ENCODE measurements at places on chromosomes 5 and 9.

DNA sequence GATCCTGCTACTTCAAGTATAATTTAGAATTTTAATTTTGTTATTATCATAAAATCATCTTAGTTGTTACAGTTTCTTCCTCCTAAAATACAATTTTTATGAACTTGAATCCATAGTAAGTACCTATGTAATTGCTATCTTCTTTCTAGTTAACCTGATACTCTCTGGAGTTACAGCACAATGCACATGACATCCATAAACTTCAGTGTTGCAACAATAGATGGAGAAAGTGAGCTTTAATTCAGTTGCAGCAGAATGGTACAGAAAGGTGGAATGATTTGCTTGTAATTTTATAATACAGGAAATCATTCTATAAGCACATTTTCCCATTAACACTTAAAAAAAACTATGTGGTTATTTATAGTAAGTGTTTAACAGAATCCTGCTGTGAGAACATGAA is 372.0 kb downstream of the CDH9 start:
- no peak for DNase-seq

DNA sequence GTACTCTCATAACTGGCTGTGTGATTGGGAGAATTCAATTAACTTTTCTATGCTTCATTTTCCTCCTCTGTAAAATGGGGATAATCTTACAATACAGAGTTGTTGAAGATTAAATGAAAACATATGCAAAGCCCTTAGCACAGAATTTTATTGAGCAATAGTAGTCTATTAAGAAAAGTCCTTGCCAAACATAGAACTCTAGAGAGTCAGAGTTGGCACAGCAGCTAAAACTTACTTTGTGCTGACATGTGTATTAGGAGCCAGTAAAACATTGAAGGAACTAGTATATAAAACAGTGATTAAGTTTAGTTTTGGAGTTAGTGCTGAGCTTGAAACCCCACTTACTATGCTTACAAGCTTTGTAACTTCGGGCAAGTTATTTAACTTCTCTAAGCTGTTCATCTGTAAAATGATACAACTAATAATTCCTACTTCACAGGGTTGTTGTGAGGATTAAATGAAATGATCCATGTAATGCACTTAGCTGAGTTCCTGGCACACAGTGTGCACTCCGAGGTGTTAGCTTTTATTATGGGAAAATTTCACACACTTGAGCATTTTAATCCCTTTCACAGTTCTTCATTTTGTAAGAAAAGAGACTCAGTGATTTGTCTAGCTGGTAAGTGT is 20.0 kb upstream of the GRIN3A start:
- no peak for DNase-seq

DNA sequence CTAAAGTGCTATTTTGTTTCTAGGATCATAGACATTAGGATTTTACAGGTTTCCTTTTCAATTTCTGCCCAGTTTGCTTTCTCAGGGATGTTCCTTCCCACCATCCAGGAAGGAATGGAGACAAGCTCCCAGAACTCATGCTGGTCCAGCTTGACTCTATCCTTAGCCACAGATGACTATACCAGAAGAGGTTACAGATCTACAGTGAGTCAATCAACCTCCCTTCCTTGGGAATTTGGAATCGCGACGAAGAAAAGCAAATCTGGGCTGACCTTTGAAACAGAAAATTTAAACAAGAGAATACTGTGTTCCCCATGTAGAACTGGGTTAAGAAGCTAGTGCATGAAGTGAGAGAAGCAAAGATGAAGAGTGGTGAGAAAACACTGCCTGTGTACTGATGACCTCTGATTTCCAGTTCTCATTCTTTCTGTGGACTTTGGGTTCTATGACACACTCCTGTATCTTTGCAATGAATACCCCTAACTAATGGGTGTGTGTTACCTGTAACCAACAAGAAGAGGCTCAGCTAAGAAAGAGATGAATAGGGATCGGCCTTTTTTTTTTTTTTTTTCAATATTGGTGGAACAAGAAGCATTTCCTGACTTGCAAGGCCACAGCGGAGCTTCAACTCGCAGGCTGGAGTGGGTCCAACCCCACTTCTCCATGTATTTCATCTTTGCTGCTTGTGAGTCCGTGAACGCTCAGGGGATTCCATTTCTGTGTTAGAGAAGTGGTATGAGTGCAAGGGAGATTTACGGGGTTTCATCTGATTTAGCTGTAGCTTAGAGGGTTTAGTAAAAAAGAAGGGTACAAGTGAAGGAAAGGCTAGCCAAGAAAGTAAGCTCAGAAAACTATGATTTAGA is 563.9 kb upstream of the CLINT1 start:
- no peak for DNase-seq

DNA sequence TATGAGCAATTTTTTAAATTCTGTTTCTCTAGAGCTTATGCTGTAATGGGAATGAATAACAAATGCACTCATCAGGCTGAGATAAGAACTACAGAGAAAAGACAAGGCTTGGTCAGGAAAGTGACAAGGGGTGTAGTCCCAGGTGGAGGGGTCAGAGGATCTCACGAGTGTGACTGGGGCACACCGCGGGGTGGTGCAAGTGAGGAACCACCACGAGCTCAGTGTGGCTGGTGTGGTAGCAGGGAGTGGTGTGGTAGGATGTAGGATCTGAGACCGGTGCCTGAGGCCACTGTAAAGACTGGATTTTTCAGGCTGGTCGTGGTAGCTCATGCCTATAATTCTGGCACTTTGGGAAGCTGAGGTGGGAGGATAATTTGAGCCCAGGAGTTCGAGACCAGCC is 9.0 kb downstream of the ANXA6 start:
- DNase-seq: no peak

- DNase-seq: no peak
Observed at GRCh38 chr5:153030755-153031725, 459.4 kb upstream of the GRIA1 start.

DNA sequence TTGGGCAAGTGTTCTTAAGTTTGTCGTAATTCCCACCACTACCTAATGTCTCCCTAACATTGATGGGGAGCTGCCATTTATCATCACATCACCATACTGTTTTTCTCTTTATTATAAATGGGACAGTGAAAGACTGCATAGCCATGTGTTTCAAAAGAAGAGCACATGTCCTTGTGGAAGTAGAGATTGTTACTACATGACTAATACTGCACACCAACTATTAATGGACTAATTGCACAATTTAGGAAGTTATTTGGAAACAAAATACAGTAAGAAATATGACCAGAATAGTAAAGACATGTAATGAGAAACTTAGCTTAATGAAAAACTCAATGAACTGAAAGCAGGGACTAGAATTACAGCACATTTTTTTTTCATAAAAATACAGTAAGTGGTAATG is 12.0 kb upstream of the ELOVL7 start:
- no peak for DNase-seq

DNA sequence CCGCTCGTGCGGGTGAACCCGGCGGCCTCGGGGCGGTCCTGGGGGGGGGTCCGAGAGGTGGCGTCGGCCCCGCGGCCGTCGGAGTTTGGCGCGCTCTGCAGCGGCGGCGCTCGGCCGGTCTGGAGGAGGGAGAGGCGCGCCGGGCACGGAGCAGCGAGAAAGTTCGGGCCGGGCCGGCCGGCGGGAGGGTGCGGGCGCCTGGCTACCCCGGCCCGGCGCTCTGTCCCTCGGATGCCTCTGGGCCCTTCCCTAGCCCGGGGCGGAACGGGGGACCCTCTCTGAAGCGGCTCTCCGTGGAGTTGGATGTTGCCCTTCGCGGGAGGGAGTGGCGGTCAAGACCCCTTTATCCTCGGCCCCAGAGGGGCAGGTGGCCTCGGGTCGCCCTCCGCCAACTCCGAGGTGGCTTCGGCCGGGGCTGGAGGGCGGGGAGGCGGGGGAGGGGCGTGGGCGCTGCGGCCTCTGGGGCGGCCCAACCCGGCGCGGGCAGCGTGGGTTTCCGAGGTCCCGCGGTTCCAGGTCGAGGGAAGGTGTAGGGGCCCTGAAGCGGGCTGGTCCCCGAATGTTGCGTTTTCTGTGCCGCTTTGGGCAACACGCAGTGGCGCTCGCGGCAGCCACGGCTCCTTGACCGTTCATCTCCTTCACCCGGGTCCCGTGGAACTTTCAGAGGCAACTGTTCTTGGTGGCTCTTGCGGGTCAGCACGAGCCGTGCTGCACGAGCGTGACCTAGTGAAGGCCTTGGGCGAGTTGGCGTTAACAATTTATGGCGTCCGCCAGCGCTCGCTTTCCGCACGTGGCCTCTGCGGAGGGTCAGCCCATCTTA is 290.5 kb downstream of the DOCK8 start:
- DNase-seq: peak; percentile 5

DNA sequence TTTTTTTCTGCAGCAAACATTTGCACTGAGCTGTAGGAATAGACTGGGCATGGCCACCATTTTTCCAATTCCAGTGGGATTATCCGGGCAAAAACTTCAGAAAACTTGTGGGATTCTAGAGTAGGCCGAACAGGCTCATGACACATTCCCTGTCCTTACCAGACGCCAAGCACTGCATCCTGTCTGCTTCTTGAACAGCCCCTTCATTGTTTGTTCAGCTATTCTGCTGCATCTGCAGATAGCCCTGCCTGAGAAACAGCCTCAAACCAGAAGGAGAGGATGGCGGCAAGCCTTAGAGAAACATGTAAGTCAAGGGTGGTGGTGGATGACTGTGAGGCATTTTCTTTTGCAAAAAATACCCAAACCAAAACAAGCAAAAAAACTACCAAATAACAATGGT is 111.8 kb upstream of the NTRK2 start:
- DNase-seq: no peak

- no peak for DNase-seq
Observed at GRCh38 chr9:76717176-76717575, 47.1 kb upstream of the PCA3 start.

DNA sequence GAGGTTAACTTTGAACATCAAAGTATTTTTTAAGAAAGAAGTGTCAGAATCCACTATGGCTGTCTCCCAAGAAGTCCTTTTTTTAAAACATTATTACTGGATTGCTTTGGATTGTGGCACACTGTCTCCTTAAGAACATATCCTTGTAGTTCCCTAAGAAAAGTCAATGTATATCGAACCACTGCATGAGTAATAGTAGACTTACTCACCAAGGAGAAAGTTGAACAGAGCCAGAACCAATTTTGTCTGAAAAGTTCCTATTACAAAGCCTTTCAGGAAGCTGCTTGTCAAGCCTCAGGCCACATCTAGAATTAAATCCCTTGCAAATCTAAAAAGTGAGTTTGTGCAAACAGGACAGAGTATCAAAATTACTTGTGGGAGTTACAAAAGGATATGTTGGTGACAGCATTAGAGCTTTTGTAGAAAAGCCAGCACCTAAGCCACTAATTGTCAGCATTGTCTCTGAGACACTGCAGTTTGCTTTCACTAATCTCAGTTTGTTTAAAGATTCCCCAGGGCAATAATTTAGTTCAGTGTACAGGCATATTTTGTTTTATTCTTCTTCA is 195.4 kb downstream of the MPDZ start:
- no peak for DNase-seq

GRCh38 chr9:133701321-133701980 is 36.7 kb downstream of the SARDH start:
- no peak for DNase-seq

- DNase-seq: no peak
Observed at GRCh38 chr9:75992482-75993206, 102.2 kb downstream of the PCSK5 start.

DNA sequence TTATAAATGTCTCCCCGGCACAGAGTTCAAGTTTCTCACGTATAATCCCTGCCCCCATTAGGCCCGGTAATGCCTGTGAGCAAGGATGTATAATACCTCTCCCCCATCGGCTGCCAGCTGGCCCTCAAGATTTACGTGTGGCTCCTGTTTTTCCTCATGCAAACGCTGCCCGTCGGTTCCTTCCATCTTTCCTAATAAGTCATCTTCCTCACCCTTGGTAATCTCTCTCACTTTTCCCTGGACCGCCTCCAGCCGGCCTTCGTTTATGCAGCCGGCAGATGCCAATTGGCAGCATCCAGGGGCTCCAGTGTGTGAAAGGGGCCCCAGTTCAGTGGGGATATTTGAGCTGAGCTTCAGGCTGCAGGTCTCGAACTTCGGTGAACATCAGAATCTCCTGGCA is 86.5 kb upstream of the NEURL1B start:
- no peak for DNase-seq

DNA sequence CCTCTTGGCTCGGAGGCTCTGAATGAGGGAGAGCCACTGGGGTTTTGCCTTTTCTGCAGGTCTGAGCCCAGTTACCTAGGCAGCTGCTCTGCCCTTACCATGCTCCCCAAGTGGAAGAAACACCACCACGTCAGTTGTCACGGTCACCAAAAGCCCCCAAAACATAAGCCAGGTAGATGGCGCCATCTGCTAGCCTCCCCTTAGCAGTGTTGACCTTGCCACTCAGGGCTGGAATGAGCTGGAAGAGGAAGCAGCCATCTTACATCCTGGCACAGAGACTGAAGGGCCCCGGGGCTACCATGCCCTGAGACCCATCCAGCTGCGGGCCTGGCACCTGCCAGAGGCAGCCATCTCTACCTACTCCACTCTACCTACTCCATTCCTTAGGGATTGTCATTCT is 7.4 kb downstream of the ZER1 start:
- DNase-seq: peak; percentile 29

- no peak for DNase-seq
Observed at GRCh38 chr5:141345327-141345726, 1.7 kb downstream of the PCDHGA3 start.

- DNase-seq: no peak
Observed at GRCh38 chr9:19938990-19939733, 150.3 kb upstream of the SLC24A2 start.

GRCh38 chr9:107750741-107751566 is 261.4 kb upstream of the KLF4 start:
- DNase-seq: peak; percentile 63

- no peak for DNase-seq
Observed at GRCh38 chr5:126503602-126504104, 80.4 kb downstream of the GRAMD2B start.

GRCh38 chr5:36882250-36882649 is 5.7 kb downstream of the NIPBL start:
- peak; percentile 55 for DNase-seq

DNA sequence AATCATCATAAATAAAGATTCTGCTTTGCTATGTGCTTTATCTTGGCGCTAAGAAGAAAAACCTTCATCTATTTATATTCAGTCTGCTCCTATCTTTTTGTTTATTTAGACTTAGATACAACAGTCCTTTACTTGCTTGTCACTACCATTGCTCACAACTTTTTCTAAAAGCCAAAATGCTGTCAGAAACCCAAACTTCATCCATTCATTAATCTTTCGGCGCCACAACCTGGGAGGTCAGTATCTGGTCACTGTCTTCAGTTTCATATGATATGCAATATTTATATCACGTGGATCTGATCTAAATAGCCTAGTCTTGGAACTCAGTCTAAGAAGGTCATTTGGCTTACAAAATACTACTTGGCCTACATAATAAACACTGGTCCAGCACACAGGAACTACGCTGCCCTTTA is 159.3 kb upstream of the TARS1 start:
- no peak for DNase-seq

All from GM12865 (cell line).